ENCODE measurements at places on chromosomes 5 and 9. TPM values are rescaled to one million over a fixed set of nuclear protein-coding genes. Genes with fewer than 3 reads are reported as not detected.

The TMEM38B gene
- 8.7 TPM for total RNA-seq

The PCDHB5 gene
- 11.6 TPM for total RNA-seq

The LRRC14B gene
- total RNA-seq = not detected

The PLPP7 gene
- 9.6 TPM for total RNA-seq
